Thoracic aorta (tissue), 2 donors: ENCODE measurements at places on chromosomes 12 and 14.

- H3K36me3 ChIP-seq = peaks cover 42% of the 10 kb centered on the region
- H3K27me3 ChIP-seq = no peaks in the 10 kb centered on the region
- DNase-seq = no peak
- H3K27ac ChIP-seq = no peak overlapping the region
- no peak overlapping the region for H3K4me3 ChIP-seq
- H3K4me1 ChIP-seq = peaks cover 11% of the 10 kb centered on the region
Measured at GRCh38 chr12:111448846-111449790, 43.4 kb downstream of the SH2B3 start.

- no peak overlapping the region for H3K4me3 ChIP-seq
- H3K4me1 ChIP-seq = no peaks in the 10 kb centered on the region
- no peak overlapping the region for H3K27ac ChIP-seq
- no peaks in the 10 kb centered on the region for H3K36me3 ChIP-seq
- H3K27me3 ChIP-seq = no peaks in the 10 kb centered on the region
Measured at GRCh38 chr12:41663598-41664265, 475.6 kb downstream of the PDZRN4 start.

DNA sequence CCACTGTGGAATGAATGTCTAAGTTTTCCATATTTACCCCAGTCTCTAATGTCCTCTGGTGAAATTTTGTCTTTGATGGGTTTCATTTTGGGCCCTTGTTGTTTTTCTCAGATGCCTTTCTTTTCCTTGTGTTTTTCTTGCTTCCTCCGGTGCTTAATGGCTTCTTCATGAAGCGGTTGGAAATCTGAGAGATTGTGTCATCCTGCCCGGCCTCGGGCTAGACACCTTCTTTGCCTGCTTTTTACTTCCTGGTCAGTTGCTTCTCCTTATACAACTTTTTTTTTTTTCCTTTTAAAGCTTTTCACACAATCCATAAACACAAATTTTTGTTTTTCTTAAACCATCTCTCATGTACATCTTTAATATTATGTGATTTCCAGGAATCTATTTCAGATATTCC is 7.1 kb downstream of the ETV6 start:
- DNase-seq = no peak
- no peaks in the 10 kb centered on the region for H3K27me3 ChIP-seq
- H3K4me3 ChIP-seq = no peak overlapping the region

- no peak overlapping the region for H3K4me3 ChIP-seq
- no peak for DNase-seq
- H3K36me3 ChIP-seq = no peaks in the 10 kb centered on the region
- no peak overlapping the region for H3K27ac ChIP-seq
Measured at GRCh38 chr12:108040947-108041346, 88.1 kb upstream of the WSCD2 start.

DNA sequence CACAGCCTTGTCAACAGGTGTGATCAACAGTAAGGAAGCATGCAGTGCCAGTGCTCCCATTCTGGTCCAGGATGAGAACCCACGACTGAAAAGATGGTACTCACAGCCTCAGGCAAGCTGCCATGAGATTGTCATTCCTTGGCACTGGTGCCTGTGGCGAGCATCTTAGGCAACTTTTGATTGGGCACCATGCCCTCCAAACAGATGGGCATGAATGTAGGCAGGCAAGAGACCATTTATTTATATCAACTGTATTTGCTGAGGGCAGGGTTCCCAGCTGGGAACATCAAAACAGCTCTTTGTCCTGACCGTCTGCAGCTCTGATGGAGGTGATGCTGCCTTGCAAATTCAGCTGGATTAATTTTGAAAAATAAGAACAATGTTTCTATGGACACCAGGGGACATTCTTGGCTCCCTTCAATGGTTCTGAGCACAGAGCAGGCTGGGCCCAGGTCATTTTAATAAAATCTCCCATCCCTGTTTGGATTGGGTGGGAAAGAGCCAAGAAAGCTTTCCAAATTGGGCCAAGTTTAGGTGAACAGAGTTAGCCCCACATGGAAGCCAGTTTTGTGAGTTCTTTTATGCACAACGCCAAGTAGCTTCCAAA is 522.5 kb downstream of the RMST start:
- H3K36me3 ChIP-seq = no peaks in the 10 kb centered on the region
- no peaks in the 10 kb centered on the region for H3K4me1 ChIP-seq
- DNase-seq = no peak
- H3K27me3 ChIP-seq = no peaks in the 10 kb centered on the region

GRCh38 chr12:12872934-12873275 is 18.5 kb upstream of the GPRC5A start:
- no peak overlapping the region for H3K4me3 ChIP-seq
- peaks cover 19% of the 10 kb centered on the region for H3K4me1 ChIP-seq
- no peaks in the 10 kb centered on the region for H3K27me3 ChIP-seq

DNA sequence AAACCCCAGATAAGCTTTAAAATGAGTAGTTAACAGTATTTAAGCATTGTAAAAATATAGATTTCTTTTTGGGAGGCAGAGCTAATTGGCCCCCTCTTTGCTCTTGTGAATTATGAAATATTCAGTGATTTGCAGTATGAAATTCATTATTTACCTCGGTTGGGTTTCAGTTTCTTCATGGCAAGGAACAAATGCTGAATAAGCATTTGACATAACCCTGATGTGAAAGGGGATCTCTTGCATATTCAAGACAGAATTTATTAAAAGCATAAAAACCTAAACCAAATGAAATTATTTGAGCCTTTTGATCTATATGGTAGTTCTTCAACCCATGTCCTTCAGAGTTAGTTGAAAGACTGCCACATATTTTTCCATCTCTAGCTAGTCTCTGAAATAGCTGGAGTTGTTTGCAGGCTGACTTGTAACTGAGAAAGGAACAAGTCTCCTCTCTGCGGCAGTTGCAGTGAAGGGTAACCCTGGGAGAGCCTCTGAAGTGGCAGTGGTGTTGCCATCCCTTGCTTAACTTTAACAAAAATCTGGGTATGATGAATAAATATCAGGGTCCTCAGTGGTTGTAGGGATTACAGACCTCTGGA is 690 bp downstream of the AKAP6 start:
- no peaks in the 10 kb centered on the region for H3K4me1 ChIP-seq
- H3K36me3 ChIP-seq = no peaks in the 10 kb centered on the region
- no peaks in the 10 kb centered on the region for H3K27me3 ChIP-seq
- H3K4me3 ChIP-seq = no peak overlapping the region
- H3K27ac ChIP-seq = no peak overlapping the region

- H3K36me3 ChIP-seq = no peaks in the 10 kb centered on the region
- H3K27ac ChIP-seq = no peak overlapping the region
- no peaks in the 10 kb centered on the region for H3K27me3 ChIP-seq
- DNase-seq = no peak
- no peak overlapping the region for H3K4me3 ChIP-seq
Measured at GRCh38 chr12:77746096-77746495, 84.6 kb upstream of the NAV3 start.

DNA sequence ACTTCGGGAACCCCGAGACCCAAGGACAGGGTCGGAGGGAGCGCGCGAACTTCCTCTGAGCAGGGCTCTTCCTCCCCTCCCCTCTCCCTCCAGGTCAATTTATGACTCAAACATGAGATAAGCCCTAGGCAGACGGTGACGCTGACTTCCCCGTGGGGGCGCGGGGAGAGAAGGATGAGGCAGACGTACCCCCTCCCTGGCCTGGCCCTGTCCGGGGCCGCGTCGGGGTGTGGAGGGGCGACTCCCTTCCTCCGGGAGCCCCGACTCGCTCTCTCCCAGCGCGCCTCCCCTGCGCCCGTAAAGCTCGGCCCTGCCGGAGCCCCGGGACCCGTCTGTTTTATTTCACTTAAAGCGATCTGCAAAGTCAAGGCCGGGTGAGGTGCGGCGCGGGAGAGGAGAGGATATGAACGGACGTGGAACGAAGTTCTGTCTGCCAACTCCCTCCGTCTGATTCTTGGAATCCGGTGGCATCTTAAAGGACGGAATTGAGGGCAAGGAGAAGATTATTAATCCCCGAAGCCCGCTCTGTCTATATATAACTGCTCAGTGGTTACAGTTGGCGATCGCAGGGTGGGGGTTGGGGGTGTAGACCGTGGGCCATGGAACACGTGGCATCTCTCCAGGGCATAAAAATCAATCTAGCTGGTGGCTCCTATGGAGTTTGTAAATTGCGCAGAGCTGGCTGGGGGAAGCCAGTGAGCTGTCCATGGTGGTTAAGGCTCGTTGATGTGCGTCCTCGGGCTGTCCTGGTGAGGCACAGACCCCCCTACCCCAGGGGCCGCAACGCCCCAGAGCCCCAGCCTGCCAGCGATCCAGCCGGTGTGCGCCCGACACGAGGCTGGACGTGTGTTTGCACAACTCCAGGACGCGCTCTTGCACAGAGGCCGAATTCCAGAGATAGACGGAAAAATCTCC is 2.9 kb upstream of the PTHLH start:
- H3K27ac ChIP-seq = no peak overlapping the region
- H3K4me3 ChIP-seq = peak overlapping the region; percentile 68
- DNase-seq = no peak
- no peaks in the 10 kb centered on the region for H3K27me3 ChIP-seq
- H3K36me3 ChIP-seq = no peaks in the 10 kb centered on the region

- no peaks in the 10 kb centered on the region for H3K27me3 ChIP-seq
- no peak overlapping the region for H3K4me3 ChIP-seq
- no peaks in the 10 kb centered on the region for H3K36me3 ChIP-seq
- no peaks in the 10 kb centered on the region for H3K4me1 ChIP-seq
- no peak overlapping the region for H3K27ac ChIP-seq
Measured at GRCh38 chr12:78403681-78404080, 460.9 kb upstream of the SYT1 start.

DNA sequence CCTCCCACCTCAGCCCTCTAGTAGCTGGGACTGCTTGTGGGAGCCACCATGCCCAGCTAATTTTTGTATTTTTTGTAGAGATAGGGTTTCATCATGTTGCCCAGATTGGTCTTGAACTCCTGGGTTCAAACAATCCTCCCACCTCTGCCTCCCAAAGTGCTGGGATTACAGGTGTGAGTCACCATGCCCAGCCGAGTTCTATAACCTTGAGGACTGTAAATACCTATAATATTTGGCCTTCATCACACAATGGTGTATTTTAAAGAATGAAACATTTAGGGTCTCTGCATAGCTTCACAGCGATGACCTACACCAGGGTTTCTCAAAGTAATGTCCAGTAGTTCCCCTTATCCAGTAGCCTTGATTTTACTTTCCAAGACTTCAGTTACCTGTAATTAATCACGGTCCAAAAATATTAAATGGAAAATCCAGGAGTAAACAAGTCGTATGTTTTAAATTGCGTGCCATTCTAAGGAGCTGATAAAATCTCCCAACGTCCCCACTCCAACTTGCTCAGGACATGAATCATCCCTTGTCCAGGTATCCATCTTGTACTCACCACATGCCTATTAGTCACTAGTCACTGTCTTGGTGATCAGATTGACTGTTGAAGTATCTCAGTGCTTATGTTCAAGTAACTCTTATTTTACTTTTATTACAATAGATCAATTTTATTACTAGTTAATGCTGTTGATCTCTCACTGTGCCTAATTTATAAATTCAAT is 368.2 kb downstream of the BTG1 start:
- no peak for DNase-seq
- H3K36me3 ChIP-seq = no peaks in the 10 kb centered on the region
- H3K4me3 ChIP-seq = no peak overlapping the region
- no peaks in the 10 kb centered on the region for H3K4me1 ChIP-seq
- no peaks in the 10 kb centered on the region for H3K27me3 ChIP-seq

DNA sequence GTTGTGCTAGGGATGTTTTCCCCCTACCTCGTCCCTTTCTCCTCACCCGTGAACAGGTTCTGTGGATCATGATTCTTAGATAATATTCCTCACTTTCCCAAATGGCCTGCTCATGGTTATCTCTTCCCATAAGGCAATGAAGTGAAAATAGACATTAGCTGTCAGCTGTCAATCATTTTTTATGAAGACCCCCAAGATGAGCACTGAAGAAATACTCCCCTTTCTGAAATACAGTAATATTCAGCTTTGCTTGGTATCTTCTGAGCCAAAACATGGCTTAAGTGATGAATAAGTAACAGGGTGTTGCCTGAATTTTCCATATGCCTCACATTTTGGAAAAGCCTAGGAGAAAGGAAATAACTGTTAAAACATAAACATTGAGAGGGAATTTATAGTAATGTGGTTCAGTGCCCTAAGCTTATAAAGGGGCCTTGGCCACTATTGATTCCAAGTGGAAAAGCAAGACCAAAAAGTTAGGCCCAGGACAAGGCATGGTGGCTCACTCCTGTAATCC is 70.7 kb upstream of the NAP1L1 start:
- no peak for DNase-seq
- no peak overlapping the region for H3K27ac ChIP-seq
- no peaks in the 10 kb centered on the region for H3K4me1 ChIP-seq
- no peak overlapping the region for H3K4me3 ChIP-seq
- no peaks in the 10 kb centered on the region for H3K27me3 ChIP-seq
- no peaks in the 10 kb centered on the region for H3K36me3 ChIP-seq

DNA sequence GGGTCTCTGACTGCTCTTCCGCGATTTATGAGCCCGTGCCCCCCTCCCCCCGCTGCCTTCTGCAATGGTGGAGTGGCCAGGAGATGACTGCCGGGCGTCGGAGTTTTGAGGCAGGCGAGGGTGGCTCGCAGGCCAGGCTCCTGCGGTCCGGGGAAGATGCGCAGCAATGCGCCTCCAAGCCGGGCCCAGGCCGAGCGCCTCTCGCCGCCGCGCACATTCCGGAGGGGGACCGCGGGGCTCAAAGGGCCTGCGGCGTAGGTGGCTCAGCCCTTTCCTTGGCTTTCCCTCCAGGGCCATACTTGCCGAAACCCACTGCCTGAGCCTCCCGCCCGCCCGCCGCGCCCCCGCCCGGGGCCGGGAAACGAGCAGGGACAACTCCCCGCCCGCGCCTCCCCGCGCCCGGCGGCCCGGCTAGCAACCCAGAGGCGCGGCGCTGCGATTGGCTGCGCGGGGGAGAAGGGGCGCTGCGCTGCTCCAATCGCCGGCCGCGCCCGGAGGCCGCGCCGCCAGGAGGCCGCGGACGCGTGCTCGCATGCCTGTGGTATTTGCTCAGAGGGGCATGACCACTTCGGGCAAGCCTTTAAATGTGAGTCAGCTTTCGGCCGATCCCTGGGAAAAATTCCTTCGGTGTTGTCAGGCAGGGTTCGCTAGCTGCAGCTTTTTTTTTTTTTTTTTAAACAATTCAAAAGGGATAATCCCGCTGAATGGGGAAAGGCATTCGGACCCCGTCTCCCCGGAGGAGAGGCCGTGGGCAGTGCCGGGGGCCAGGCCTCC is 157.9 kb upstream of the PARP11 start:
- DNase-seq = peak; percentile 70
- peak overlapping the region; percentile 82 for H3K27ac ChIP-seq
- H3K27me3 ChIP-seq = no peaks in the 10 kb centered on the region
- H3K4me1 ChIP-seq = peaks cover 4% of the 10 kb centered on the region

DNA sequence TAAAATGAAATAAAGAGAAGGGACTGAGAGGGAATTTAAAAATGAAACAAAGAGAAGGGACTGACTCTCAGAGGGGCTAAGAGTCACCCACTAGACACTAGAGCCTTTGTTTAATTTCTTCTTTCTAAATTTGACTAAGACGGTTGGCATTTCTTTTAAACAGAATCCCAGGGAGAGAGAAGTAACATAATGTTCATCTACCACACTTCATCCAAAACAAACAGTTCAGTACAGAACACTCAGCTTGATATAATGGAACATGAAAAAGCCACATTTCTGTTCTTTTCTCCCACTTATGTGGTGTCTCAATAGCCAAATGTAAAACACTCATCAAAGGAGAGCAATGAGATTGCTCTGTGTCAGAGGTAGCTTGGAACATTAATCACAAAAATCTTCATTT is 10.1 kb upstream of the NT5DC3 start:
- H3K27ac ChIP-seq = peak overlapping the region; percentile 57
- no peaks in the 10 kb centered on the region for H3K36me3 ChIP-seq
- no peaks in the 10 kb centered on the region for H3K27me3 ChIP-seq
- peaks cover 14% of the 10 kb centered on the region for H3K4me1 ChIP-seq
- no peak for DNase-seq
- H3K4me3 ChIP-seq = peak overlapping the region; percentile 9

GRCh38 chr14:74855021-74855420 is 20.9 kb downstream of the PROX2 start:
- no peak overlapping the region for H3K27ac ChIP-seq
- no peaks in the 10 kb centered on the region for H3K27me3 ChIP-seq
- no peak overlapping the region for H3K4me3 ChIP-seq
- no peak for DNase-seq
